ENCODE measurements at places on chromosomes 12 and 14.

DNA sequence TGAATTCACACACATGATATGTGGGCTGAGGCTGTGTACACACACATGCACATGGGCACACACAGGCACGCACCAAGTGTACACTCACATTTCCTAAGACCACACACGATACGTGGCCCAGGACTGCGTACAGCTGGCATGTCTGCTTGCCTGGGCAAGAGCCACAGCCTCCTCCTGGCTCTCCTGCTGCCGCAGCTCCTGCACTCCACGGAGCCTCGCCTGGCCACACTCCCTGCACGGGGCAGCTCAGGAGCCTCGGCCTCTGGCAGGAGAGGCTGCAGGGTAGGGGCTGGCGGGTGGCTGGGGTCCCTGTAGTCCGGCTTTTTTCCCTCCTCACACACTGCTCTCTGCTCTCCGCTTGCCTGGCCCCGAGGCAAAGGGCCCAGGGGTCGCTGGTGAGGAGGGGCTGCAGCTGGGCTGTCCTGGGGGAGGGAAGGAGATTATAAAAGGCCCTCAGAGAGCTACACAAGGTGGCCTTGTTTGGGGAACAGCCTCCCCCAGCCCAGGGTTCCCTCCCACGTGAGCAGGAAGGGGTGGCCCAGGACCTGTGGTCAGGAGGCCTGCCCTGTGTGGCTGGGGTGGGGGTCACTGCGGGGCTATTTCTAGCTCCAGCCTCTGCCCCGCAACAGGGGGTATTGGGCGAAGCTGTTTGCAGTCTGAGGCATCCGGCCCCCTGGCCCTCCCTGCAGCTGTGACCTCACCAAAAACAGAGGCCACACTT, 89.0 kb upstream of the SFSWAP start:
- DNase-seq: no peak

DNA sequence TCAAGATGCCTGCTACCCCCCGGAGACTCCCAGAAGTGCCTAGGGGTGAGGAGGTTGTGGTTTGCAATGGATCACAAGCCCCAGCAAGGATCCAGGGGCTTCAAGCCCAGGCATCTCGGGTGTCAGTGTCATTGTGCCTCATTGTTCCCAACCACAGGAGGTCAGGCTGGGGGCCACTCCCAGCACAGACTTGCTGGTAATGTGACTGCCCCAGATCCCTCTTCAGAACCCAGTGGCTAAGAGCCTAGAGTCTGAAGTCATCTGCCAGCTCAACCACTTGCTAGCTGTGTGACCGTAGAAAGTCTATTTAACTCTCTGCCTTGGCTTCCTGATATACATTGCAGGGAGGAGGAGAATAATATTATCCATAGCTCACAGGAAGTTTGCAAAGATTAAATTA, 7.7 kb upstream of the ASB2 start:
- DNase-seq: no peak

DNA sequence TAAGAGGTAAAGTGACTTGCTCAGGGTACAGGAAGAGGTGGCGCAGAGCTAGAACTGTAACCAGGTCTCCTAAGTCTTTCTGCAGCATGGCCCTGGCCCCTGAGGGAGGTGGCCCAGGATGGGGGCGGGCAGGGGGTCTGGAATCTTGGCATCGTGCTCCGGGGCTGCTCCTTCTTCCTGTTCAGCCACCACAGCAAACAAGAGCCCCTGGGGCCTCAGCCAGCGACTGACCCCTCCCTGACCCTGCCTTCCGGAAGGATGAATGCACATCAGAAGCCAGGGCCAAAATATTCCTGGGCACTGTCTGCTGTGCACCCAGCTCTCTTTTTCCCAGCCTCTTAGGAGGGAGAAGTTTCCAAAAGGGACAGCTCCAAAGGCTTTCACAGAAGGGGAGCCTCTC, 242.8 kb downstream of the DPF3 start:
- DNase-seq: no peak

- no peak for DNase-seq
Measured at GRCh38 chr12:50397117-50397650, 775 bp upstream of the FAM186A start.

DNA sequence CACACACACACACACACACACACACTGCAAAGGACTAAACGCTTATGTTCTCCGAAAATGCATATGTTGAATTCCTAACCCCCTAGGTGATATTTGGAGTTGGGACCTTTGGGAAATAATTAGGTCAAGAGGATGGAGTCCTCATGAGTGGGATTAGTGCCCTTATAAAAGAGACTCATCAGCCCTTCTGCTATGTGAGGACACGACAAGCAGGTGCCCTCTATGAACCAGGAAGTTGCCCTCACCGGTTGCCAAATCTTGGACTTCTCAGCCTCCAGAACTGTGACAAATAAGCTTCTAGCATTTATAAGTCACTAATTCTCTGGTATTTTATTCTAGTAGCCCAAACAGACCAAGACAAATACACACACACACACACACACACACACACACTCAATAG, 20.7 kb upstream of the TCP11L2 start:
- DNase-seq: no peak

GRCh38 chr12:94615260-94616181, 34.8 kb downstream of the TMCC3 start:
- no peak for DNase-seq

DNA sequence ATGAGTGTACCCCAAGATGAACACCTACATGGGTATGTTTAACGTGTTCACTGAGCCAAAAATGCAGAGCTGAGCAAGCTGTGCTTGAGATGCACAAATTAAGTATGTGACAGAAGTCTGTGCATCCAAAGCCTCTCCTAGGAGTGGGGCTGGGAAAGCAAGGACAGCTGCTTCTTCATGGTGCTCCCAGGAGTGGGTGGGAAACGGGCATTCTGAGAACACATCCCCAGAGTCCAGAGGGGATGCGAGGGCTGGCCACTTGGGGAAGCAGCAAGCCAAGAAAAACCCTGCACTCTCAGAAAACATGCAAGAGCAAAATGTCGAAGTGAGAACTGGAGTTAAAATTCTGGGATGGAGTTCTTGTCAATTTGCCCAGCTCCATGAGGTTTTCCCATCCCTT, 414.3 kb downstream of the BCAT1 start:
- no peak for DNase-seq

GRCh38 chr12:96295532-96296160, 101.5 kb downstream of the ELK3 start:
- DNase-seq: no peak

DNA sequence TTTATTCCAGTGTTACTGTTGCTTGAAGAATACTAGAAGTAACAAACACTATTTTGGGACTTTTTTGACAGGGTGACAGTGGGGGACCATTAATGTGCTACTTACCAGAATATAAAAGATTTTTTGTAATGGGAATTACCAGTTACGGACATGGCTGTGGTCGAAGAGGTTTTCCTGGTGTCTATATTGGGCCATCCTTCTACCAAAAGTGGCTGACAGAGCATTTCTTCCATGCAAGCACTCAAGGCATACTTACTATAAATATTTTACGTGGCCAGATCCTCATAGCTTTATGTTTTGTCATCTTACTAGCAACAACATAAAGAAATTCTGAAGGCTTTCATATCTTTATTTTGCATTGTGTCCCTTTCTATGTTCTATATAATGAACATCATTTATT, 44.5 kb downstream of the TMPRSS12 start:
- no peak for DNase-seq

- DNase-seq: no peak
Measured at GRCh38 chr14:90676356-90676755, 139.9 kb downstream of the TTC7B start.

DNA sequence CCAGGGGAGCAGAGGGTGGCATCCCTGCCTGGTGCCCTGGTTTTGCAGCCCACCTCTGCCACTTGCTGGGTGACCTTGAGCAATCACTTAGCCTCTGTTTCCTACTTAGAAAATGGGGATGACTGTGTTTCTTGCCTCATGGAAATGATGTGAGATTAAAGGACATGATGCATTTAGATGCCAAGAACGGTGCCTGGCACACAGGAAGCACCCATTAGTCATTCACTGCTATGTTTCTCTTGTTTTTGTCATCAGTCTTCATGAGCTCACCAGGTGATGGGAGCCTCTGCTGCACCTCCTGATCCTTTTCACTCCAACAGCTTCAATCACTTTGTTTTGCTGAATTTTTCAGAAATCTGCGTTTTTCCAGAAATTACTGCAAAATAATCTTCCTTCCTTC, 23.6 kb upstream of the ATF1 start:
- DNase-seq: no peak

GRCh38 chr12:15356951-15357364, 34.6 kb downstream of the PTPRO start:
- no peak for DNase-seq

- DNase-seq: no peak
Measured at GRCh38 chr12:61808856-61809255, 451.3 kb upstream of the USP15 start.

- no peak for DNase-seq
Measured at GRCh38 chr12:128155571-128155970, 111.4 kb upstream of the TMEM132C start.

GRCh38 chr14:61797309-61797708, 35.1 kb downstream of the SNAPC1 start:
- no peak for DNase-seq

DNA sequence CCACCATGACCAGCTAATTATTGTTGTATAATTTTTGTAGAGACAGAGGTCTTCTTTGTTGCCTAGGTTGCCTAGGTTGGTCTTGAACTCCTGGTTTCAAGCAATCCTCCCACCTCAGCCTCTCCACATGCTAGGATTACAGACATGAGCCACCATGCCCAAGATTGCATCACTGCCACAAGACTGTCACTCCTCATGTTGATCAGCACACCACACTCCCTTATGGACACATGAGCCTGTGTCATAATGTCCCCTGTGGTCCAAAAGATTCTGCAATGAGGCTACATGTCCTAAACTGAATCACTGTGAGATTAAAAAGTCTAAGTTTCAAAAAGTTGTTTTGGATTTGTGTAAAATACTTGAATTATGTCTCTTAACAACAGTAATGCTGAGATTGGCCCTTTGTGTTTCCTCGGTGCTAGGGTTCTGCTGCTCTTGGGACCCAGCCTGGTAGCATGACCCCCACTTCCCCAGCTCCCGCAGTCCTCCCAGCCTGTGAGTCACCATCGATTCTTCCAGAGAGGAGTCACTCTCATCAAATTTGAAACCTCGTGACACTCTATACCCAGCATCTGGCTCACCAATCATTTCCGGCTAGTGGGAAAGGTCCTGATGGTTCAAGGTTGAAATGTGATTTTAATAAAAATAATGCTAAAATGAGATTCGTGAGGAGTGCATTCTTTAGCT, 890.9 kb downstream of the VRK1 start:
- no peak for DNase-seq

- no peak for DNase-seq
Measured at GRCh38 chr12:43145481-43145880, 406.5 kb downstream of the ADAMTS20 start.

- no peak for DNase-seq
Measured at GRCh38 chr14:68805414-68805813, 12.5 kb upstream of the ZFP36L1 start.

GRCh38 chr14:73261520-73262426, 24.5 kb downstream of the PAPLN start:
- DNase-seq: no peak

GRCh38 chr14:69428289-69428998, 30.0 kb downstream of the SLC39A9 start:
- no peak for DNase-seq

DNA sequence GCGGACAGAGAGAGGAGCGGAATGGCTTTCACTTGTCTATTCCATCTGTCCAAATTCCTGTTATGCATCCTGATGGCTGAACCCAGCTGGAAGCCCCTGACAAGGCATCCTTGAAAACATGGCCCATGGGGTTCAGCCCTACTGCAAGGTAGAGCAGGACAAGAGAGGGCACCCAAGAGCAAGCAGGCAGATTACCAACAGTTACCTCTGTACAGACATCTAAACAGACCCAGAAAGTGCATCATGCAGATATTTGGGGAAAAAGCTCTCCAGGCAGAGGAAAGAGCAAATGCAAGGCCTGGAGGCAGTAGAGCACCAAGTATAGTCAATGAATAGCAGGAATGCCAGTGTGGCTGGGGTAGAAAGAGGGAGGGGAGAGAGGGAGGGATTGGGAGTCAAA, 407.5 kb downstream of the PCNX1 start:
- no peak for DNase-seq

DNA sequence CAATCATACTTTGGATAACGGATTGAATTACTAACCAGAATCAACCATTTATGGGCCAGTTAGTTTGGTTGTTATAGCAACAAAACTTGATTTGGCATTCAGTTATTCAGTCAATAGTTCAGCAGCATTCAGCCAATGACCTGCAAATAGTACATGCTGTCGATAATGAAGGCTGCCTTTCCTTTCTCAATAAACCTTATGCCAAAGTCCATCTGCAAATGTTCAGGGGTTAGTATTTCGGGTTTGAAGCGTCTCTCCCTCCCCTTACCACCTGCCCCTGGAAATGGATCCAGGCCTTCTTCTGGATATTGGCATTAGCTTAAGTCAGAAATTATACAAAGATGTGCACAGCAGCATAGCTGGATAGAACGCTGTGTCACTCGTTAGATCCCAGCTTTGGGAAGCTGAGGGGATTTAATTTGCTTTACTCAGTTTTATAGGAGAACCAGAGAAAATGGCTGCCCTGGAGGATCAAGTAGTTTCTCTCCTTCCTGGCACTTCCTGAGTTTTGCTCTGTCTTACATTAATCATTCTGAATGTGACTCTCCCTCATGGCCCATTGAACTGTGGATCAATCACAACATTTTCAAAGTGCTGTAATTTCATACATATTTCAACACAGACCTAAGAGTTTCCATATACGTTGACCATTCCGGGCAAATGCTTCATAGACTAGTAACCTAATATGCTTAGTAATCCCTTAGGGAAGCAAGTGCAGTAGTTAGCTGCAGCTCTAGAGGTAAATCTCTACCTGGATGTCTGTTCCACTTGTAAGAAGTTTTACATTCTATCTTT, 46.7 kb upstream of the PTPRR start:
- DNase-seq: no peak

- DNase-seq: no peak
Measured at GRCh38 chr14:20830831-20831230, 28.2 kb upstream of the RNASE1 start.

DNA sequence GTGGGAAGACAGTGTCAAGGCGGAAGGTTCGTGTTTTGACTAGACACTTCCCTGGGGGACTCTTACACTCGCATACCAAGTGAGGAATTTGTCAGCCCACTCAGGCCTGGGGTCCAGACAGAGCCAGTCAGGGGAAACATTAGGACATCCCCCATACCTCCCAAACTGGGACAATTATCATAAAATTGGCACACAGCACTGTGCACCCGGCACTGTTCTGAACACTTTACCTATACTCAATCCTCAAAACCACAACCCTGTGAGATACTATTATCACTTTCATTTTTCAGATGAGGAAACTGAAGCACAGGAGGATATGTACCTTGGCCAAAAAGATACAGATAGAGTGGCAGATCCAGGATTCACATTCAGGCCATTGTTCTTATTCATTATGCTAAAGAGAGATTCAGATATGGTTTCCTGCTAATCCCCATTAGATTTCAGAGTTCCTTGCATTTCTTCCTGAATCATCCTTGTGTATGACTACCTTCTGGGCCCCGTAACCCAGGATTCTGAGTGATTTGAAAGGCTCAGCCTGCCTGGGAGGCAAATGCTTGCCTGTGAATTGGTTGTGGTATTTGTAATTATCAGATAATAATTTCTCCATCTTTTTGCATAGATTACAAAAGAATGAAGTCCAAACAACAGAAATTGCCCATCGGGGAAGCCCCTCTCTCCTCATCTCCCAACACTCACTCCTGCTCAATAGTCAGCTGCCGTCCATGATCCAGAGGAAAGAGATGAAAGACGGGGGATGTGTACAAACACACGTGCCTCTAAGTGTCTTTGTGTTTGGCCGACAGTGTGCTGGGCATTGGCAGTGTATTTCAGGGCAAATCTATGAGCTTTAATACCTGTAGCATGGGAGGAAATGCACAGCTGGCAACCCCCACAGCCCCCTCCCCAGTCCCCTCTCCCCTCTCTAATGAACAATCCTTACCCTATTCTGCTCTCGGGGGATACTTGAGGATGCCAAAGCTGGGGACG, 4.6 kb downstream of the TAC3 start:
- DNase-seq: no peak
